ENCODE measurements at places on chromosomes 2 and 18.

GRCh38 chr18:55370936-55371335 is 217.1 kb downstream of the TCF4 start:
- no peaks in the 10 kb centered on the region for H3K36me3 ChIP-seq
- no peaks in the 10 kb centered on the region for H3K27me3 ChIP-seq
- H3K4me1 ChIP-seq, result no peaks in the 10 kb centered on the region
- H3K4me3 ChIP-seq, result no peak overlapping the region
- DNase-seq, result no peak

DNA sequence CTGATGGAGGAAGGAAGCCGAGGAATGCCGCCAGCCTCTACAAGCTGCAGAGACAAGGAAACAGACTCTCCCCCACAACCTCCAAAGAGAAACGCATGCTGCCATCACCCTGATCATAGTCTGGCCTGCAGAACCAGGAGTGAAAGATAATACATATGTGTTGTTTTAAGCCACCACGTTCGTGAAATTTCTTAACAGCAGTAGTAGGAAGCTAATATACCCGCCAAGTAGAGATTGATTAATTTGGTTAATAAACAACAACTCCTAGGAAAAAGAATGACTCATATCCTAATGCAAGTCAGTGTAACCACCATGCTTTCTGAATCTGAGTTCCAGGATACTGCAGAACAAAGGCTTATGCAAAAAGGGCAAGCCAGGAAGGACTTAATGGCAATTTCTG is 36.6 kb downstream of the LONRF2 start:
- no peak for DNase-seq
- H3K4me1 ChIP-seq, result peaks cover 33% of the 10 kb centered on the region
- peaks cover 28% of the 10 kb centered on the region for H3K27me3 ChIP-seq
- H3K36me3 ChIP-seq, result no peaks in the 10 kb centered on the region
- H3K4me3 ChIP-seq, result no peak overlapping the region
- no peak overlapping the region for H3K27ac ChIP-seq

- peaks cover 6% of the 10 kb centered on the region for H3K4me1 ChIP-seq
- no peak for DNase-seq
- H3K27ac ChIP-seq, result no peak overlapping the region
- H3K36me3 ChIP-seq, result no peaks in the 10 kb centered on the region
Observed at GRCh38 chr2:217118559-217119284, 258.9 kb upstream of the TNP1 start.

DNA sequence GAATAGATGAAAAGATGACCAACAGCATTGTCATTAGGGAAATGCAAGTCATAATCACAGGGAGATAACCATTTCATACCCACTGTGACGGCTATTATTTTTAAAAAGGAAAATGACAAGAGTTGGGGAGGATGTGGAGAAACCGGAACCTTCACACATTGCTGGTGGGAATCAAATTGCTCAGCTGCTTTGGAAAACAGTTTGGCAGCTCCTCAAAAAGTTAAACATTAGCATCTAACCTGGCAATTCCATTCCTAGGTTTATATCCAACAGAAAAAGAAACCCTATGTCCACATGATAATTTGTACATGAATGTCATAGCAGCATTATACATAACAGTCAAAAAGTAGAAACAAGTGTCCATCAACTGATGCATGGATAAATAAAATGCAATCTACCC is 58.2 kb downstream of the KCNG3 start:
- DNase-seq, result no peak
- H3K4me1 ChIP-seq, result no peaks in the 10 kb centered on the region
- H3K4me3 ChIP-seq, result no peak overlapping the region
- H3K27ac ChIP-seq, result no peak overlapping the region
- H3K36me3 ChIP-seq, result no peaks in the 10 kb centered on the region
- peaks cover 9% of the 10 kb centered on the region for H3K27me3 ChIP-seq

DNA sequence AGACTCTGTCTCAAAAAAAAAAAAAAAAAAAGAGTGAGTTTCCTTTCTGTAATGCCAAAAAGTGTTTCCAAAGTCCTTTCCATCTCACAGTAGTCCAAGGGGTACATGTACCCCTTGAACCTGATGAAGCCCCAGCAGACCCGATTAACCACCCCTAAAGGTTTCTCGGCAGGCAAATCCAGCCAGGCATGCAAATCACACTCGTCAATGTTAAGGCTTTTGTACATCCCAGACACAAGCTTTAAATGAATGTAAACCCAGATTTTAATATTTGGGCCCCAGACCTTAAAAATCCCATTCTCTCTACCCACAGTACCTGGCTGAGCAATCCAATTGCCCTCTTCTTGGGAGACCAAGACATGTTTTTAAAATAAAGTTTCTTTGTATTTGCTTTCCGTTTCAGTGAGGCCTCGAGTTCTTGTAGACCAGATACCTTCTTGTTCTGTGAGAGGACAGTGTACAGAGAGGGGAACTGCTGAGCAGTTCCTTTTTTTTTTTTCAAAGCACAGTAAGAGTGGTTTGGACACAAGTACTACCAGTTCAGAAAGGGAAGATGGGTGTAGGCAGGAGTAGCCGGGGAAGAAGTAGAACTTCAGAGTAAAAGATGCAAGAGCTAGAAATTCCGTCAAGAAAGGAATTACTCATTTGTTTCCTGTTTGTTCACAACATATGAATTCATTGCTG is at the start of gene NLRC4:
Gene NLRC4 (minus strand): TSS at position 465 of the 684 bp plus-strand sequence. CDS start 8,111 bp downstream, outside the sequence.
- no peak within 1 kb of the TSS for H3K4me3 ChIP-seq
- no peak for DNase-seq

DNA sequence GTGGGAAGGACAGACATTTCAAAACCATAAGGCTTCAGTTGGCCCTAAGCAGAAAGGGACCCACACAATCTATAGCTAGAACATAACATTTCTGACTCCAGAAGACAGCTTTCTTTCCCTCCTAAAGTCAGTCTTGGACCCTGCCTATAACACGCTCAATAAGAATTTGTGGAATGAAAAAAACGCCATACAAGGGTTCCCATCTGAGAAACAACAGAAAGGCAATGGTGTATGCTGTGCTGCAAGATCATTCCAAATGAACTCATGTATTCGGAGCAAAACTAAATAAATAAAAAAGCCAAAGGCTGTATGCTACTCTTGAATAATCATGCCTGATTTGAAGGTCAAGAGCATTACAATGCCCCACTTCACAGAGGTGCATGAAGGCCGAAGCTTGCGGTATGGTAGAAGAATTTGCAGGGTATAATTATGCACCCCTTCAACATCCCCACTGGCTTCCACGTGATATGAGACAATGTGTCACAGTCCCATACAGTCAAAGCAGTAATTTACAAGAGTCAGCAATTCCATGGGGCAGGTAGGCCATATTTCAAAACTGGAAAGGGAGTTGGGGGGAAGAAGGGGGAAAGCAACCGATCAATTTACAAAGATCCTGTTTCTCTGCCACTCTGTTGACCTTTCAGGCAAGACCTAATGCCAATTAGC is 61.4 kb upstream of the SLC14A2 start:
- H3K27ac ChIP-seq, result no peak overlapping the region
- DNase-seq, result no peak

- no peaks in the 10 kb centered on the region for H3K4me1 ChIP-seq
- H3K27me3 ChIP-seq, result peaks cover 8% of the 10 kb centered on the region
- no peak overlapping the region for H3K4me3 ChIP-seq
- H3K36me3 ChIP-seq, result no peaks in the 10 kb centered on the region
- H3K27ac ChIP-seq, result no peak overlapping the region
Observed at GRCh38 chr2:200000444-200001163, 45.2 kb downstream of the MAIP1 start.

- no peak overlapping the region for H3K4me3 ChIP-seq
- no peak for DNase-seq
- H3K27ac ChIP-seq, result no peak overlapping the region
- H3K27me3 ChIP-seq, result no peaks in the 10 kb centered on the region
Observed at GRCh38 chr2:67896476-67896875, 166.3 kb downstream of the C1D start.

DNA sequence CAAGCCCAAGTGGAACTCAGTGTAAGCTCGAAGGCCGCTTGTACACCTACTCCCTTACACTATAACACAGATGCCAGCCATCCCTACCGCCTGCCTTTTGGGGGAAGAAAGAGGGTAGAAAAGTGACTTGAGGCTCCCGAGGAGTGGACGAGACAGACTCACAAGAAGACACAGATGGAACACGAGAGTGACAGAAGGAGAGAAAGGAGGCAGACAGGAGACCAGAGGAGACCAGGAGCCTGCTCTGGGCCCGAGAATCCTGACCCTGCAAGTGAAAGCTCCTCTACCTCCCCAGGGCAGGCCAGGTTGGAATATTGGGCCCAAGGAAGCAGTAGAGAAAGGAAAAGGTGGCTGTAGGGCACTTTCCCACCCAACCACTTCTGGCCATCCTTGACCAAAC is 23.4 kb upstream of the TNS1 start:
- H3K4me1 ChIP-seq, result no peaks in the 10 kb centered on the region
- no peak for DNase-seq
- no peak overlapping the region for H3K27ac ChIP-seq
- H3K36me3 ChIP-seq, result no peaks in the 10 kb centered on the region

DNA sequence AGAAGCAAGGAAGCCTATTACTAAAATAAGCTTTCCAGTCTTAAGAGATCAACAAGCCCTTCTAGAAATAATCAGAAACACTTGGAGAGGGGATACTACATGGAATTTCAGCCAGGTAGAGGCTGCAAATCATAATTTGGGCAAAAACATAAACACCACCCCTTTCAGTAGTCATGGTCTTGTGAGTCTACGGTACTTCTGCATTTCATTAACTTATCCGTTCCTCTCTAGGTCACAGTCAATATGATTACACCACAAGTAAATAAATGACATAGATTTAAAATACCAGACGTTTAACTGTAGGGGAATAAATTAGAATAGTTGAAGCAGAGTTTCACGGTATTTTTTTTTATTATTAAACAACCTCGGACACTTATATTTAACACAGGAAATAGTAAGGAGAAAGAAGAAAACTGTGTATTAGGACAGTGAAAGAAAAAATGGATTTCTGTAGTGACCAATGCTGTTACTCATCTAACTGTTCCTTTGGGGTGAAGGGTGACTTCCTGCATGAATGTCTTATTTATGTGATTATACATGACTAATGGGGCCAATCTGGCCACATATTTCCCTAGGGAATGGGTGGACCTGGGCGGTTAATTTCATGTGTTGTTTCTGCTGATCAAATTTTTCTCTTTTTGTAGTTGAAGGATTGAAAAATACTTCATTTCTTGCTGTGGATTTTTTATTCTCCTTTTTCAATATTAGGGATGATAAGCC is 456.6 kb upstream of the UBE2E3 start:
- H3K4me1 ChIP-seq, result no peaks in the 10 kb centered on the region
- H3K27ac ChIP-seq, result no peak overlapping the region
- H3K27me3 ChIP-seq, result no peaks in the 10 kb centered on the region
- no peaks in the 10 kb centered on the region for H3K36me3 ChIP-seq

GRCh38 chr2:46481198-46482193 is 2.1 kb downstream of the TMEM247 start:
- no peak for DNase-seq
- H3K36me3 ChIP-seq, result peaks cover 7% of the 10 kb centered on the region
- H3K4me1 ChIP-seq, result peaks cover 19% of the 10 kb centered on the region
- no peak overlapping the region for H3K27ac ChIP-seq
- H3K4me3 ChIP-seq, result no peak overlapping the region

GRCh38 chr2:42001711-42002201 is 46.1 kb upstream of the PKDCC start:
- no peak for DNase-seq
- H3K27me3 ChIP-seq, result peaks cover 12% of the 10 kb centered on the region
- H3K36me3 ChIP-seq, result no peaks in the 10 kb centered on the region
- H3K4me3 ChIP-seq, result no peak overlapping the region
- H3K4me1 ChIP-seq, result no peaks in the 10 kb centered on the region

DNA sequence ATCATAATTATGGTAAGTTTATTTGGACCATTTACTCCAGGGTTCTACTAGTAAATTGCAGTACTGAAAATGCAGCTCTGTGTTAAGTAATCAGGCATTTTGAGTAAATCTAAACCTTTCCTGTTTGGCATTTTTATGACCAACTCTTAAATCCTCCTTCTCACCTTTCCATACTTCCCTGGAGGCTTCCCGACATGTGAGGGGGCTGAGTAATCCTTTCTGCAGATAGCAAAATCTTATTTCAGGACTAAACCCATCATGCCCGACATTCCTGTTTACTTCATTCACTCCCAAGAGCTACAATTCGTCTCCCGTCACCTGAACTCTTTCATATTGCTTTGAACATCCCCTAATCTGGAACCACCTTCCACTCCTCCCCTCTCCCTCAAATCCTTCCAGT is 296.6 kb downstream of the IKZF2 start:
- H3K27me3 ChIP-seq, result no peaks in the 10 kb centered on the region
- no peak overlapping the region for H3K27ac ChIP-seq
- H3K36me3 ChIP-seq, result no peaks in the 10 kb centered on the region
- no peak for DNase-seq
- no peak overlapping the region for H3K4me3 ChIP-seq

- DNase-seq, result no peak
- H3K4me3 ChIP-seq, result no peak overlapping the region
- H3K27ac ChIP-seq, result no peak overlapping the region
- no peaks in the 10 kb centered on the region for H3K4me1 ChIP-seq
Observed at GRCh38 chr2:2107627-2108026, 223.4 kb downstream of the MYT1L start.

- H3K4me3 ChIP-seq, result no peak overlapping the region
- no peak for DNase-seq
- H3K27me3 ChIP-seq, result peaks cover 28% of the 10 kb centered on the region
- no peak overlapping the region for H3K27ac ChIP-seq
Observed at GRCh38 chr2:8277921-8278571, 403.8 kb upstream of the ID2 start.

DNA sequence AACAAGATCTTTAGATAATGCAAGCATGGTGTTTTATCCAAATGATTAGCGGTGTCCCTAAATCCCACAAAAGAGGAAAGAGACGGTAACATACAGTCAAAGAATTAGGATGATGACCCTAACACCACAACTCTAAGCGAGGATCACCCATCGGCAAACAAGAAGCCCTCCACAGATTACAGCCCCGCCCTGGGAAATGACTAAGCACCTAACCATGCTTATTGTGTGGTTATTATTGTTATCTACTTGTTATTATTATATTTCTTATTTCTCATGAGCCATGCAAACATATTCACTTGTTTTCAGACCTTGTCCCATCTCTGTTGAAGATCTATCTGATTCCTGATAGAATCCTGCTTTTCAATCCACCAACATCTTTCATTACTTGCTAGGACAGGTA is 651.3 kb downstream of the NYAP2 start:
- no peak for DNase-seq
- no peaks in the 10 kb centered on the region for H3K27me3 ChIP-seq
- no peak overlapping the region for H3K4me3 ChIP-seq
- no peak overlapping the region for H3K27ac ChIP-seq

DNA sequence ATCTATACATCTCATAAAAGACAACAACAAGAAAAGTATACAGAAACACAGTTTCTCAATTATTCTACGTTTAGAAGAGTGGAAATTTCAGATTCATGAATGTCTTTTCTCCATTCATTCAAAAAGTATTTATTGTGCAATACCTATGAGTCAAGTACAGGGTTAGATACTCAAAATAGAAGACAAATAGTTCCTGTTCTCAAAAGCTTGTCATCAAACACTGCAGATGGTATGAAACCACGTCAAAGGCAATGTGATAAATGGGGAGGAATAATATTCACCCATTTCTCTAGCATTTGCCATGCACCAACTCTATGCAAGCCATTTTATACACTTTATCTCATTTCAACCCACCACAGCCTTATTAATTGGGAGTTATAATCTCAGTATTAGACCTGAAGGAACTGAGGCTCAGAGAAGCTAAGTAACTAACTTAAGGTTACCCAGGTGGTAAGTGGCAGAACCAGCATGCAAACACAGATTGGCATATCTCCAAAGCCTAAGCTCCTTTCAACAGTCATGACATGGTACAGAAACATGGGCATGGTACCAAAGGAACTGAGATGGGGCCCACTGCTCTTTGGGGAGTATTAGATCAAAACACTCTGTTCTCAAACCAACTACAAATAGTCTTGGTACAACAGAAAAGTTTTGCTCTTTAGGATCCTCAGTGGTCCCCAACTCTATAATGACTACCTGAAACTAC is 67.2 kb upstream of the NPAS2 start:
- H3K4me1 ChIP-seq, result peaks cover 4% of the 10 kb centered on the region
- H3K27me3 ChIP-seq, result peaks cover 36% of the 10 kb centered on the region

All from activated naive CD4-positive, alpha-beta T cell treated with anti-CD3 and anti-CD28 coated beads, Interleukin-2, amount 10 ng/mL, durations not matched to agents 7 days and 5 days (primary cell).